ENCODE measurements at places on chromosomes 16 and 17.

- no peak for DNase-seq
These were observed 164.3 kb downstream of the ABCC12 start for GRCh38 chr16:47991491-47991890.

DNA sequence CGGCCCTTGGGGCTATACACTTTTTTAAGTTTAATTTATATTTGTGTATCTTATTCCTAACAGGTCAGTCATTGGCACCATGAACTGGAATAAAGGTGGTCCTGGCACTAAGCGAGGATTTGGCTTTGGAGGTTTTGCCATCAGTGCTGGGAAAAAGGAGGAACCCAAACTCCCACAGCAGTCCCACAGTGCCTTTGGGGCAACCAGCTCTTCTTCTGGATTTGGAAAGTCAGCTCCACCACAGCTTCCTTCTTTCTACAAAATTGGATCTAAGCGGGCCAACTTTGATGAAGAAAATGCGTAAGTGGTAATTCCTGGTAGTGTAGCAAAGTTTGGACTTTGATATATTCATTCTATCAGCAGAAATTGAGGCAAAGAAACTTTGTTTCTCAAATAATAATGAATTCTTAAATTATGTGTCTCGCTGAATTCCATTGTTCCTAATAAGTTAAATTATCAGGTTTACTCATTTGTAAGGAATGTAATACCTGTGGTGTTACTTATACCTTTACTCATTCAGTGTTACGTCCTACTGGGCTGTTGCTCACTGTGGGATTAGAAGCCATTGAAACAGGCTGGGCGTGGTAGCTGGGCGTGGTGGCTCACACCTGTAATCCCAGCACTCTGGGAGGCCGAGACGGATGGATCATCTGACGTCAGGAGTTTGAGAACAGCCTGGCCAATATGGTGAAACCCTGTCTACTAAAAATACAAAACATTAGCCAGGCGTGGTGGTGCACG is 13.2 kb downstream of the DDX42 start:
- no peak for DNase-seq

DNA sequence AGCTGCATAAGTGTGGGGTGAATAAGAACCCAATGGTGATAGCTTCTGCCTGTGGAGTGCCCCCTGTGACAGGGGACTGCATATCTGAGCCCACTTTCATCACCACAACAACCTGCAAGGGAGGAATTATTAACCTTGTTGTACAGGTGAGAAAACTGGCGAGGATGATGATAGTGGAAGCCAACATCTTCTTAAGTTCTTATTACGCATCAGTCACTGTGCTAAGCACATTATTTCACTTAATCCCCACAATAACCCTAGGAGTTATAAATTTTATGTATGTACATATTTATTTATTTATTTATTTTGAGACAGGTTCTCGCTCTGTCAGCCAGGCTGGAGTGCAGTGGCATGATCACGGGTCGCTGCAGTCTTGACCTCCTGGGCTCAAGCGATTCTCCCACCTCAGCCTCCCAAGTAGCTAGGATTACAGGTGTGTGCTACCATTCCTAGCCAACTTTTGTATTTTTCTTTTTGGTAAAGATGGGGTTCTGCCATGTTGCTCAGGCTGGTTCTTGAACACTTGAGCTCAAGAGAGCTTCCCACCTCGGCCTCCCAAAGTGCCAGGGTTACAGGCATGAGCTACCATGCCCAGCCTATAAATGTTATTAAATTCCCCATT is 7.6 kb downstream of the PDILT start:
- no peak for DNase-seq

GRCh38 chr16:74713325-74713724 is 12.7 kb upstream of the MLKL start:
- no peak for DNase-seq

- no peak for DNase-seq
These were observed 18.1 kb upstream of the ABCA9 start for GRCh38 chr17:69078864-69079263.

GRCh38 chr17:10156599-10156947 is 41.8 kb downstream of the GAS7 start:
- DNase-seq, result no peak

- no peak for DNase-seq
These were observed 9.7 kb downstream of the ERN1 start for GRCh38 chr17:64120159-64120810.
